ENCODE measurements at places on chromosomes 16 and 17.
A peak's percentile ranks its signal among the peaks of the same experiment; 100 is the strongest.

- no peak for DNase-seq
These were observed 44.6 kb upstream of the ADCY9 start for GRCh38 chr16:4160658-4161430.

GRCh38 chr16:4682084-4682591 is 11.2 kb upstream of the NUDT16L1 start:
- no peak for DNase-seq

DNA sequence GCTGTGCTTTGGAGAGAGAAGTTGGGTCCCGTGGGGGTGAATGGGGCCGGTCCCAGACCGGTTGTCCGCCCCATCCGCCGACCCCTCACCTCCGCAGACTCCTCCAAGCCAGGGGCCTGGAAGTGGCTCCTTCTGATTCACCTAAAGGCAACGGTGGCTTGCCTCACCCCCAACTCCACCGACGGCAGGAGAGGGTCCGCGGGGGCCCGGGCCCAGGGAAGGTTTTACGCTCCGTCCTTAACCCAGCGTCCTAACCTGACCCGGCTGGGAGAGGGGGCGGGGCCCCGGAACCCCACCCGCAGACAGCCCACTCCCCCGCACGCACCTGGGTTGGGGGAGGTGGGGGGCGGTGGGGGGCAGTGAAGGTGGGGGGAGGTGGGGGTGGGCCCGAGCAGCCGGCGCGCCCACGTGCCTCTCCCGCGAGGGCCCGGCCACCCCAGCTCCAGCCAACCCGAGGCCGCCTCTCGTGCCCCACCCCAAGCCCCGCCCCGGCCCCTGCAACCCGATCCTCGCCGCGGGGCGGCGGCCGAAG is 12.7 kb upstream of the CD300A start:
- peak; percentile 69 for DNase-seq

- no peak for DNase-seq
These were observed 15.7 kb downstream of the DNAI2 start for GRCh38 chr17:74289688-74290087.

- DNase-seq: no peak
These were observed 172.5 kb downstream of the AXIN2 start for GRCh38 chr17:65388911-65389310.

GRCh38 chr17:46773676-46774075 is 44.8 kb downstream of the WNT3 start:
- no peak for DNase-seq

GRCh38 chr16:57372372-57373116 is at the start of gene CX3CL1:
CX3CL1 (plus strand) TSS chr16:57372490; CDS start chr16:57372569, 79 bp downstream.
- DNase-seq: no peak

DNA sequence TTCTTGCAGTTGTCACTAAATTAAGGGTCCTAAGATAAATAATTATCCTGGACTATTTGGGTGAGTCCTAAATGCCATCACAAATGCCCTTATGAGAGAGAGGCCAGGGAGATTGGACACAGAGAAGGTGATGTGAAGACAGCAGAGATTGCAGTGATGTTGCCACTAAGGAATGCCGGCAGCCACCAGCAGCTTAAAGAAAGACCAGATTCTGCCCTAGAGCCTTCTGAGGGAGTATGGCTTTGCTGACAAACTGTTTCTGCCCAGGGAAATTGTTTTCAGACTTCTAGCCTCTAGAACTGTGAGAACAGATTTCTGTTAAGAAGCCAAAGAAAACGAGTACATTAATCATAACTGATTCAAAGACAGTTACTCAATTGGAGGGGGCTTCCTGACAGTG is 10.0 kb upstream of the ZNF23 start:
- DNase-seq: no peak

DNA sequence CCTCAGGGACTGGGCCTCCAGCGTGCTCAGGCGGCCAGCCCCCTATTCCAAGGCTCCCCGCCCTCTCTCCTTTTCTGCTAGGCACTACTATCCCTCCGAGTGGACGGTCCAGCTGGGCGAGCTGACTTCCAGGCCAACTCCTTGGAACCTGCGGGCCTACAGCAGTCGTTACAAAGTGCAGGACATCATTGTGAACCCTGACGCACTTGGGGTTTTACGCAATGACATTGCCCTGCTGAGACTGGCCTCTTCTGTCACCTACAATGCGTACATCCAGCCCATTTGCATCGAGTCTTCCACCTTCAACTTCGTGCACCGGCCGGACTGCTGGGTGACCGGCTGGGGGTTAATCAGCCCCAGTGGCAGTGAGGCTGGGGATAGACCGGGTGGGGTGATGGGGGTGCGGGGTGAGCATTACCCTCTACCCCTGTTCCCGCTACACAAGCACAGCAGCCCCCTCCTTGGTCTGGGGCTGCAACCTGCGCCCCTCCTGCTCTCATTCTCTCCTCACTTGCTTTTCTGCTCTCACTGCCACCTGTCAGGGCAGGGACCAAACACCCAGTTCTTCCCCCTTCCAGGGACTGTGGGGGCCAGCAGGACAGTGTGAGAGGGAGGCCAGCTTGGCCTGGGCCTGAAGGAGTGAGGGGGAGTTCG is 1.1 kb downstream of the PRSS41 start:
- no peak for DNase-seq

DNA sequence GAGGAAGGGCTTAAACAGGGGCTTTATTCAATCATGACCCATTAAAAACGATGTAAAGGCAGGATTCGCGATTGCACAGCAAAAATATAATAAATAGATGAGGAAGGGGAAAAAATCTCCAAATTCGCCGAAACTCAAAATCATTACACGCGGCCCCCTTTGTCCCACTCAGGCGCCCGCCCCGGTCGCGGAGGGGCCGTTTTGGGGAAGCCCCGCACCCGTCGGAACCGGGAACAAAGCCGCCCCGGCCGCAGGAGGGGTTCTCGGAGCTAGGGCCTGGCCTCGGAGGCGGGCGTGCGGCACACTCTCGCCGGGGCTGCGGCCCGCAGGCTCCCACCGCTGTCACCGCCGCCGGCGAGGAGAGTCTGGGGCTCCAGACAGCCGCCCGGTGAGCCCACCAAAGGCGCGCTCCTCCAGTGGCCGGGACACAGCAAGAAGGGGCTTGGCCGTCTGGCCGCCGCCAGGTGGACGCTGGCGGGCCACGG is 521 bp downstream of the C16orf87 start:
- no peak for DNase-seq

DNA sequence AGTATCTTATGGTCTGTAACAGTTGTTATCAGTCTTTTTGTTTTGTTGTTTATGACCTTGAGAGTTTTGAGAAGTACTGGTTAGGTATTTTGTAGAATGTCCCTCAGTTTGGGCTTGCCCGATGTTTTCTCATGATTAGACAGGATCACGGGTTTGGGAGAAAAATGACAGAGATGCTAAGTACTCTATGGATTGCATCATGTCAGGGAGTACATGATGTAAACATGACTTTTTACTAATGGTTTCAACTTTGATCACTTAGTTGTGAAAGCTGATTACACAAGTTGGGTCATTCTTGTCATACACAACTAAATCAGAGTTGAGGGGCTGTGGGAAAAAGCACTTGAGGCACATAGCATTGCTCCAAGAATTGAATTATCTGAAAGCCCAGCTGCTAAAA is 94.7 kb upstream of the SIAH1 start:
- no peak for DNase-seq

DNA sequence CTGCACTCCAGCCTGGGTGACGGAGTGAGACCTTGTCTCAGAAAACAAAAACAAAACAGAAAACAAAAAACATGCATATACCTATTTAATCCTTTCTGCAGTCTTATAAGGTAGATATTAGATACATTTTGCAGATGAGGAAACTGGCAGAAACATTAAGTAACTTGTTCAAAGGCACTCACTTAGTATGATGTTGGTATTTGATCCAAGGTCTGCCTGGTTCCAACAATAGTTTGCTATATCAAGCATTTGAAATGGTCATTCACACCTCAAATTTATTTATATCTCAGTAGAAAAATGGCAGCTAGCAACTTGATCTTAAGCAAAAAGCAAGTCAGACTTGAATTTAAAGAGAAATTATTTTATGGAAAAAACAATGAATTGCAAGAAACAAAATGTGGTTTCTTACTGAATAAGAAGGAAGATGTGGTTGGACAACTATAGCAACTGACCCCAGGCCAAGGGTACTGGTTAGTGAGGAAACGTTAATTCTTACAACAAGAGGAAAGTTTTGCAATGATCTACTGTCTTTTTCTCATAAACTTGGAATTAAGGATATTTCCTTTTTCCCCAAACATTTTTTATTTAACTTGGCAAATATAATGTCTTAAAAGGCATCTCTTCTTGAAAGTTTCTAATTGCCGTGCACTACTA is 19.7 kb downstream of the DHRS7B start:
- no peak for DNase-seq

Measured in NCI-H1048 (cell line).